CD4-positive, alpha-beta T cell treated with Interleukin-10 for 1 hour (primary cell): ENCODE measurements at places on chromosomes 6 and 20.

- no peak for DNase-seq
Observed at GRCh38 chr20:22447447-22447778, 137.0 kb downstream of the FOXA2 start.

- DNase-seq: no peak
Observed at GRCh38 chr20:48404598-48404997, 423.2 kb downstream of the PREX1 start.

DNA sequence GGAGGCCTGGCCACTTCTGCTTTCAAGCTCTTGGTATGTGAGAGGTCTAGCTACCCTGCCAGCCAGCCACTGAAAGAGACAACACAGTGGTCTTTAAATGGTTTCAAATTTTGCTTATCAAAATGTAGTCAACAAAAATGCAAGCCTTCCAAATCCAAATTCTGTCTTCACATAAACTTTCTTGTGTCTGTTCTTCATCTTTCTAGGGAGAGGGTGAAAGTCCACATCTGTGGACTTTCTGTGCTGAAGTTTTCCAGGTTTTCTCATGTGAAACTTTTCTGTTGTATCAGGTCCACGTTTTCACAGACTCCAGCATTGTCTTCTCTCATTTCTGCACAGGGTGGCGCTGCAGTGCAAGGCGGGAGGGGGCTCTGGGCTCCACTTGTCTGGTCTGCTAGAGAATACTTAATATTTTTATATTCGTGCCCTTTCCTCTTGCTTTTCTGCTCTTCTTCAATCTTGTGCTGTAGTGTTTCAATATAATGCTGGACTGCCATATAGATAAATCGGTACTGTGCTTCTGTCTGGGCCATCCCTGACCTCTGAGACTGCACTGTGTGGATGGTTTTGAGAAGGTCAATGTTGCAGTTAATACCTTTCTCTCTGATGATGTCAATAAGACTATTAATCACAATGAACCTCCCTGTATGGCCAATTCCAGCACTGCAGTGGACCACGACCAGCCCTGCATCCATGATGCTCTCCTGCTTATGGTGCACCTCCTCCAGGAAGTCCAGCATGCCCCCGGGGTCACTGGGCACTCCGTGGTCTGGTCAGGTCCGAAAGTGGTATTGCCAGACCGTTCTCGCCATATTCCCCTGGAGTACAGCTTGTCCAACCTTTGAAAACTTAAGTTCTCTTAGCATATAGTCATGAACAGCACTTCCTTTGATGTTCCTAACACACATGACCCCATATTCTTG, 161.6 kb upstream of the TNFAIP3 start:
- peak; percentile 80 for DNase-seq

- DNase-seq: no peak
Observed at GRCh38 chr20:49386848-49387580, 95.5 kb downstream of the KCNB1 start.

GRCh38 chr6:10383331-10384090, 31.4 kb downstream of the TFAP2A start:
- DNase-seq: no peak

DNA sequence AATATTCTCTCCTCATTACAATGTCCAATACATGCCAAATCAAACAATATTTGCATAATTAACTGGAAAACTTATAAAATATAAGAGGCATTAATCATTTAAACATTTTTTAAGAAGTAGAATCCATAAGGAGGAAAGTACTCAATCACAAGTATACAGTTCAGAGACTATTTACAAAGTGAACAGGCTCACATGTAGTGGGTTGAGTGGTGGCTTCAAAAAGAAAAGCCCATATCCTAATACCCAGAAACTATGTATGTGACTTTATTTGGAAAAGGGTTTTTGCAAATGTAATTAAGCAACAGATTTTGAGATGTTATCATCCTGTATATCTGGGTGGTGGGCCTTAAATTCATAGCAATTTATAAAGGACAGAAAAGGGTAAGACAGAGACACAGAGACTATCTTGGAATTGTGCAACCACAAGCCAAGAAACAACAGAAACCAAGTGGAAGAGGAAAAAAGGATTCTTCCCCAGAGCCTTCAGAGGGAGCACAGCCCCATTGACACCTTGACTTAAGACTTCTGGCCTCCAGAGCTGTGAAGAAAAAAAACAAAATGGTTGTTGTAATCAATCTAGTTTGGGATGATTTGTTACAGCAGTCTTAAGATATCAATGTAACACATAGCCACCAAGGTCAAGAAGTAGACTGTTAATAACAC, 32.7 kb upstream of the CRISP1 start:
- no peak for DNase-seq

GRCh38 chr6:52063584-52064344, 23.6 kb downstream of the PKHD1 start:
- peak; percentile 65 for DNase-seq

DNA sequence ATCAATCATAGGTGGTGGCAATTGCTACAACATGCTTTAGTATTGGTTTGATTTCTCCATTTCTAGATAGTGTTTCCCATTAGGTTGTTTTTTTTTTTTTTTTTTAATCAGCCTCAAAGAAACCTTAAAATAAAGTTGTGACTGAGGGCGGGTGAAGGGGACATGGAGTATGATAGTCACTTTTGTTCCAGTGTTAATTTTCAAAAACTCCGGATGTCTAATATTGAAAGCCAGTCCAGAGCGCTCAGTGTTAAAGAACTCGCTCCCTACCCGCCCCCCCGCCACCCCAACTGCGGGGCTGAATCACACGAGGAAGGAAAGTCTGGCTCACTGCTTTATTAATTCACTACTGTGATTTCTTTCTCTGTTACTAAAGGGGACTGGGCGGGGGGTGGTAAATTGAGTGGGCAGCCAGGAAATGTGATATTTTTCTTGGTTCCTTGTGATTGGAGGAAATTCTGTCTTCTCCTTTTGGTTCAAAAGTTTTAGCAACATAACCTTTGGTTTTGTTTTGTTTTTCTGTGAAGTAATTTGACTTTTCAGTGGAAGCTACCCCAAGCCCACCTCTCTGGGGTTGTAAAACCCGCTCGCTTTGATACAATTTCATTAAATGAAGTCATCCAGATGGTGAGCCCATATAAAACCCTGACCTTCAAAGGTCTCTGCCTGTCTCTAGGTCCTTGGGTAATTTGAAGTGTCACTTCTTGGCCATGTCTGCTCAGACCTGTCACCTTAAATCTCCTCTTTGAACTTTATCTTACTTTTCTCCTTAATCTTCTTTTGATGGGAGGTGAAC, 38.0 kb downstream of the TNFAIP3 start:
- peak; percentile 43 for DNase-seq

DNA sequence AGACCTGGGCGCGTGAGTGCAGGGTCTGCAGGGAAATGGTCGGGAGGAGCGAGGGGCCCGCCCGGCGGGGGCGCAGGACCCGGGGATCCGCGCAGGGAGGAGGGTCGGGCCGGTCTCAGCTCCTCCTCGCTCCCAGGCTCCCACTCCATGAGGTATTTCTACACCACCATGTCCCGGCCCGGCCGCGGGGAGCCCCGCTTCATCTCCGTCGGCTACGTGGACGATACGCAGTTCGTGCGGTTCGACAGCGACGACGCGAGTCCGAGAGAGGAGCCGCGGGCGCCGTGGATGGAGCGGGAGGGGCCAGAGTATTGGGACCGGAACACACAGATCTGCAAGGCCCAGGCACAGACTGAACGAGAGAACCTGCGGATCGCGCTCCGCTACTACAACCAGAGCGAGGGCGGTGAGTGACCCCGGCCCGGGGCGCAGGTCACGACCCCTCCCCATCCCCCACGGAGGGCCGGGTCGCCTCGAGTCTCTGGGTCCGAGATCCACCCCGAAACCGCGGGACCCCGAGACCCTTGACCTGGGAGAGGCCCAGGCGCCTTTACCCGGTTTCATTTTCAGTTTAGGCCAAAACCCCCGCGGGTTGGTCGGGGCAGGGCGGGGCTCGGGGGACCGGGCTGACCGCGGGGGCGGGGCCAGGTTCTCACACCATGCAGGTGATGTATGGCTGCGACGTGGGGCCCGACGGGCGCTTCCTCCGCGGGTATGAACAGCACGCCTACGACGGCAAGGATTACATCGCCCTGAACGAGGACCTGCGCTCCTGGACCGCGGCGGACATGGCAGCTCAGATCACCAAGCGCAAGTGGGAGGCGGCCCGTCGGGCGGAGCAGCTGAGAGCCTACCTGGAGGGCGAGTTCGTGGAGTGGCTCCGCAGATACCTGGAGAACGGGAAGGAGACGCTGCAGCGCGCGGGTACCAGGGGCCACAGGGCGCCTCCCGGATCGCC, 54.2 kb upstream of the HLA-A start:
- DNase-seq: peak; percentile 95

- DNase-seq: no peak
Observed at GRCh38 chr6:137087902-137088301, 43.1 kb upstream of the IL20RA start.

DNA sequence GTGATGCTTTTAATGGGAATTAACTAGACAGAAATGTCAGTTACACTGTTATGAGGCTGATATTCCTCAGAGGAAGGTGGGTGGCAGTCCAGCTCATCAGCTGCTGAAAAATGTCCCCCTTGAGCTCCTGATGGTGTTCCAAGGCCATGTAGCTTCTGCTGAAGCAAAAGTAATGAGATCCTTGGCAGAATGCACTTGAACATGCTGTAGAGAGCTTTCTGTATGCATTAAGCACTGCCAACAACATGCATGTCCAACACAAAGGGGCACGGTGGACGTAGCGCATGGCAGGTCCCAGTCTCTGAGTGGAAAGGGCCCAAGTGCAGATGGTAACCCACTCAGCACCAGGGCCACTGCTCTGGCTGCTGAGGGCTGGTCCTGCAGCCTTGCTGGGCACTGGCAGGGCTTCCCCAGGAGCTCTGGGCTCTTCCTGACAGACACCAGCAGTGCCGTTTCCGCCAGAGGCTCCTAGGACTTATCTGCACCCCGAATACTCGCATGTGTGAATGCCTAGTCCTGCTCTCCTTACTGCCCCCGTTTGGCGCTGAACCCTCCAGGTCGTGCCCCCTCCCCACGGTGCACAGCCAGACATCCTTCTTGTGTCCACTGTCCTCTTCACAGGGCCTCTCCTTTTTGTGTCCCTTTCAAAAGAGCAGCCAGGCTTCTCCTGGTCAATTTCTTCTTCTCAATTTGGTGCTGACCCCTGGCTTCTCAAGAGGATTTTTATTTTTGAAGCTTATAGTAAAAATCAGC, 18.6 kb upstream of the SYNDIG1 start:
- DNase-seq: no peak

- DNase-seq: no peak
Observed at GRCh38 chr20:23282546-23282945, 68.0 kb upstream of the NXT1 start.

DNA sequence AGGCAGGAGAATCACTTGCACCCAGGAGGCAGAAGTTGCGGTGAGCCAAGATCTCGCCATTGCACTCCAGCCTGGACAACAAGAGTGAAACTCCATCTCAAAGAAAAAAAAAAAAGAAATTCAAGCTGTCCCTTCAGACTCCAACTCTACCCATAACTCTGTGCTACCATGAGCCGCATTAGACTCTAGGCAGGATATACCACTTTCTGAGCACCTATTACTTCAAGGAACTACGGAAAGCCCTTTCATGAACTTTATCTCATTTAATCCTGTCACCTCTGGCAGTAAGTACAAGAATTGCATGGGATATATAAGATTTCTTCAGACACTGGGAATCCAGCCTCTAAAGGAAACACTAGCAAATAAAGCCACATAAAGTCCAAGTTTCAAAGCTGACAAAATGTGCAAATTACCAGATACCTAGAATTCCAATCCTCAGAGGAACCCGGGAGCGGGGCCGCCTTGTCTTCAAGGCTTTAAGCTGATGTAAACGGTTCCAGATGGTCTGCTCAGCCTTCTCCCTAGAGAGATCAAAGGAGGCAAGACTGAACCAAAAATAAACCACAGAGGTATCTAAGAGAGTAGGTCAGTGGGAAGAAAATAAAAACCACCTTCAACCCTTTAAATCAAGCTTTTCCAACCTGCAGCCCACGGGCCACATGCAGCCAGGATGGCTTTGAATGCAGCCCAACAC, 9.4 kb downstream of the CDK5RAP1 start:
- DNase-seq: no peak
